Urinary bladder (tissue), 4 donors: ENCODE measurements at places on chromosomes 1 and 21. TPM values are rescaled to one million over a fixed set of nuclear protein-coding genes. Genes with fewer than 3 reads are reported as not detected.

Gene ANGPTL1
- polyA plus RNA-seq: 89.2 TPM

Gene TSTD1
- 36.7 TPM for polyA plus RNA-seq

Gene LCE1B
- polyA plus RNA-seq: not detected

Gene LCE1A
- polyA plus RNA-seq: not detected

Gene AADACL4
- polyA plus RNA-seq: not detected

Gene SPATA1
- polyA plus RNA-seq: 0.24 TPM

DNA sequence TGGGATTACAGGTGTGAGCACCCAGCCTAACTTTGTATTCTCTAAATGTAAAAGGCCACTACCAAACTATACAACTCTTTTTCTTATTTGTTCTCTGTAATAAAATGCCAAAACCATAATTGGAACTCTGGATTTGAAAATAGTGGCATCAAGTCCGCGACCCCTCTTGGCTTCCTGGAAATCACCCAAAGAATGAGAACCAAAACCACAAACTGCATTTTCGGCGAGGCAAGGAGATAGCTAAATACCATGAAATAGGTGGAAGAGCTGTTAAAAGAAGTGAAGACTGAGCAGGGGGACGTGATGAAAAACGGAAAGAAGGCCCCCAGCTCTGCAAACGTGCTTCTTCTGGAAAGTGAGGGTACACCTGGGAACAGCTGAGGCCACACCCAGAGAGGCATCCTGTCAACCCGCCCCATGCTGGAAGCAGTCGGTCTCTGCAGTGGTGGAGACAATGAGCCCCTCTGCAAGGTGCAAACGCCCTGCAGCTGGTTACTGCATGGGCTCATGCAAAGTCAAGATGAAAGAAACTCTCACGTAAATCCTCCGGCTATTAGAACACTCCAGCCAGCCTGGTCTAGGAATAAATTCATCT lies 22.5 kb downstream of the VPS26C start:
- DNase-seq: no peak

DNA sequence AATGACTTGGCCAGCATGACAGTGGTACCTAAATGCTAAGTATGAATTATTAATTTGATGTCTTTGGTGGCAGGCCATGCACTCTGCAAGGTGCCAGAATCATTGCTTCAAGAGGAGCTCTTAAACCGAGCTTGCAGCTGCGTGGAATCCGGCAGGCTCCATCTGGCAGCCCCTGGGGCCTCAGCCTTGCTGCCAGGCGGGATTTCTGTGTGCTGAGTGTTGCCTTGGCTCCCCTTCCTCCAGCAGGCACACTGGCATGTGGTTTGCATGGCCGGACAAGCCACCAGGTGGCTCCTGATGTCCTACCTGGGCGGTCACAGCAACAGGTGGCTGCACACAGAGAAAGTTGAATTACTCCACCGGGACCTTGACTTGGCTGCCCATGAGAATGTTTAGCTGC lies 155.4 kb downstream of the URB2 start:
- no peak for DNase-seq

DNA sequence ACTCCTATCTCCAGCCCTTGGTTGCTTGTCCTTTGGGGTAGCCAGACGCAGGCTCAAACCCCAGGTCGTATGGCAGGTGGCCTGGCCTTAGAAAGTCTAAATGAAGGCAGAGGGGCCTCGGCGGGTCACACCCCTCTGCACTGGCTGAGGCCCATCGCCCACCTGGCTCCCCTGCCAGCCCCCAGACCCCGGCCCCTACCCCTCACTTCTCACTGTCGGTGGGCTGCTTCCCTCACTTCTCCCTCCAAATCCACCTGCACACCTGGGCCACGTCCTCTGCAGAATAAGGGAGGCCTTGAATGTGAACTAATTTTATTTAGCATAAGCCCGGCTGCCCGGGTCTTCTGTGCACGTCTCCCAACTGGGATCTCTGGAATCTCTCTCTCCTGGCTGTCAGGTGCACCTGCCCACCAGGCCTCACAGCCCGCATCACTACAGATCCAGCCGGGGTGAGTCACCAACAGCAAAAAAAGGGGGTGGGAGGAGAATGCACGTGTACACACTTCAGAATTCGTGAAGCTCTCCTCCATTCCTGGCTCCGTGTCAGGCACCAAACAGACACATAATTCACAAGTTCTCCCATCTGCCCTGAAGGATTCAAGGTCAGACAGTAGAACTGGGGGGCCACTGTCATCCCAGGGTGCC lies 107.5 kb upstream of the SIM2 start:
- no peak for DNase-seq

- DNase-seq: no peak
These were observed 45.4 kb downstream of the AGPAT3 start for GRCh38 chr21:43910460-43910859.

GRCh38 chr1:89201106-89201794 lies 2.5 kb upstream of the GBP4 start:
- no peak for DNase-seq

DNA sequence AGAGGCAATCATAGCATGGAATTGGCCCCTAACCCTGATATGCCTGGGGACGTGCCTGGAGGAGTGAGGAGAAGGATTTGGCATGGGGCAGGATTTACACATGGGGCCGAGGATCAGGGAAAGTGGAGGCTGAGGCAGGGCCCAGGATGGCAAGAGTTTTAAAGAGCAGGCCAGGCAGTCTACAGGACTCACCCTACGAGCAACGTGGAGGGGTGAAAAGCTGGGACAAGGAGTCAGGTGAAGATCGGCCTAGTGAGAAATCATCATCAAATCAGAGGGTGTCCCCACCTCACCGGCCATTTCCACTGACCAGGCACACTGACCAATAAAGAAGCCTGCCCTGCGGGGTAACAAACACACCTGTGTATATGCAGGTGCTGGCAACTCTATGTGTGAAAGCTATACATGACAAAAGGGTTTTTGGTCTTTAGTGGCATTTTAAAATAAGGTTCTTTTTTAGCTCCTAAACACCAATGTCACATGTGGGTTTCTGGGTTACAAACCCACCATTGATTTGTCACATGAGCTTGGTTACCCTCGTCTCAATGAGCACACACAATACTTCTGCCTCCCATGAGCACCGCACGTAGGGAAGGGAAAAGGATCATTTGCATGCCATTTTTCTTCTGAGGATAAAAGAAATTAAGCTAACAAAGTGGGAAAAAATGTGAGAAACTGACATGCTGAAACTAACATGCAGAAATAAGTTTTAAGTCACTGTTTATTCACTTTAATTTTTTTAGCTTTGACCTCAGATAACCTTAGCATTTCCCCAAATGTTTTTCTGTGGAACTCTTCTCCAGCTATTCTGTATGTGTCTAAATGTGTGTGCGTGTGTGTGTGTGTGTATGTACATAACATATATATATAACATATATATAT lies 168.1 kb upstream of the EDN2 start:
- DNase-seq: no peak

GRCh38 chr1:56877973-56878372 lies 23.4 kb downstream of the C8A start:
- no peak for DNase-seq

GRCh38 chr1:200432586-200432985 lies 22.8 kb upstream of the ZNF281 start:
- DNase-seq: no peak

DNA sequence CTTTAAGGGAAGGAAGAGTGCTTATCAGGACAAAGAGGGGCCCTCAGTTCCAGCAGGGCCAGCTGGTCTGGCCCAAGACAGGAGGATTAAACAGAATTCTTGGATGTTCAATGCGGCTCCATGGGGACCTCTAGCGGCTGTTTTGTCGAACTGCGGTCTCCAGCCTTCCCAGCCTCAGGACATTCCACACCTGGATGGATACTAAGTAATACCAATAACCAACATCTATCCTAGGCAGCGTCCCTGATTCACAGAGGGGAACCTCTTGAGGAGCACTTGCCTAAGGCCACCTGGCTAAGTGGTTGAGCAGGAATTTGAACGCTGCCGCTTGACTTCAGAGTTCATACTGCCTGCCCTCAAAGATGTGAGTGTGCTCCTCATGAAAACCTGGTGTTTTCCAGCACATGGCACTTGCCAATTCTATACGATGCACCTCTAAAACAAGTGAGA lies 15.5 kb upstream of the CD247 start:
- peak; percentile 41 for DNase-seq

DNA sequence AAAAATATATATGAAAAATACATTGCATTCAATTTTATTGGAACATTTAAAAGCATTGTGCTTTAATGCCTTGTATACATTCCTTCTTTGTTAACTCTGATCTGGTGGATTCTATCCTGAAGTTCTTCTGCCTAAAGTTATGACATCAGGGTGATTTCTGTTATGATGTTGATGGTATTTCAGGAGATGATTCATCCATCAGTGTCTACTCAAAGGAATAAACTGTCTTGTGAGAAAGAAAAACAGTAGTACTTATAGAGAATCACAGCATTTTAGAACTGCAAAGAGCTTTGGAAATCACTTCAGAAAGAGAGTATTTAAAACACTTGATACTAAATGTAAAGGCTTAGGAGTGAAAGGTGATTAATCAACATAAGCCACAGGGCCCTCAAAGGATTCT lies 155.7 kb downstream of the PTPRC start:
- DNase-seq: no peak

- DNase-seq: no peak
These were observed 28.8 kb downstream of the AHDC1 start for GRCh38 chr1:27574871-27575831.

GRCh38 chr1:213125643-213126042 lies 74.6 kb downstream of the RPS6KC1 start:
- DNase-seq: no peak

DNA sequence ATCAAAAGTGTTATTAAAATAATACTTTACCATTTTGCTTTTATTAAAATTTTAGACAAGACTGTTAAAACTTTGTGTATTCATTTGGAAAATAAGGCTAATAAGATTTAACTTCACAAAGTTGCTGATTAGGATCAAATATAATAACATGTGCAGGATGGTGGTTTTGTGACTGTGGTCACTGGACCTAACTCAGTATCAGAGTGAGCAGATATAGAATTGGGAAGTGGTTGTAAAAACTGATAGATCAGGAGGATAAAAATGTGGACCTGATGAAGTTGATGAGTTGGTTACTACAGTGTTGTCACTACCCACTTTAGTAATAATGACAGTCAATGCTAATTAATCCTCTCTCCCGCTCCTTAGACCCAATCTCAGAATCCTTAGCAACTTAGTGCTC lies 186.4 kb downstream of the AKT3 start:
- no peak for DNase-seq

DNA sequence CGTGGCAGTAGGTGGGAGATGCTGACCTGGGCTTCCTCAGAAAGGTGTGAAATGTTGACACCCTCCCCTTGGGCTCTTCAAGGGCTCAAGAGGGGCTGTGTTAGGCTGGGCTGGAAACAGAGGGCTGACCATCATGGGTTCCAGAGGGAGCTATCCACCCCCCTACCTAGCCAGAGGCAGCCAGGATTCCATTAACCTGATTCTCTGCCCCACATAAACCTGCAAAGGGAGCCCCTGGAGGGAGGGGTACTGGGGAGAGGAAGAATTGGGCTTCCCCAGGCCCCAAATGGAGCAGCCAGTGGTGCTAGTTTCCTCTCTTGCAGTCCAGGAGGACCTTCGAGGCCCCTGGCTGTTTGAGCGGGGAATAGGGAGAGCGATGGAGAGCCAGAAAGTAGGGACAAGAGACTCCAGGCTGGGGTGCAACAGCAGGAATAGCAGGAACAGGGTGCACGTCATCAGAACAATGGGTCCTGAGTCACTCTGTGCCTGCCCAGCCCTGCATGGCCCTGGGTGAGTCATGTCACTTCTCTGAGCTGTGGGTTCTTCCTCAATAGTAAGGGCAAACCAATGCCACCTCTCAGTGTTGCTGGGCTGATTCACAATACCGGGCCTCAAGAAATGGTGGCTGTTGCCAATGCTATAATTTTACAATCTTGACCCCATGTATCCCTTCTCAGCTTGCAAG lies 121.2 kb downstream of the EPHB2 start:
- no peak for DNase-seq

DNA sequence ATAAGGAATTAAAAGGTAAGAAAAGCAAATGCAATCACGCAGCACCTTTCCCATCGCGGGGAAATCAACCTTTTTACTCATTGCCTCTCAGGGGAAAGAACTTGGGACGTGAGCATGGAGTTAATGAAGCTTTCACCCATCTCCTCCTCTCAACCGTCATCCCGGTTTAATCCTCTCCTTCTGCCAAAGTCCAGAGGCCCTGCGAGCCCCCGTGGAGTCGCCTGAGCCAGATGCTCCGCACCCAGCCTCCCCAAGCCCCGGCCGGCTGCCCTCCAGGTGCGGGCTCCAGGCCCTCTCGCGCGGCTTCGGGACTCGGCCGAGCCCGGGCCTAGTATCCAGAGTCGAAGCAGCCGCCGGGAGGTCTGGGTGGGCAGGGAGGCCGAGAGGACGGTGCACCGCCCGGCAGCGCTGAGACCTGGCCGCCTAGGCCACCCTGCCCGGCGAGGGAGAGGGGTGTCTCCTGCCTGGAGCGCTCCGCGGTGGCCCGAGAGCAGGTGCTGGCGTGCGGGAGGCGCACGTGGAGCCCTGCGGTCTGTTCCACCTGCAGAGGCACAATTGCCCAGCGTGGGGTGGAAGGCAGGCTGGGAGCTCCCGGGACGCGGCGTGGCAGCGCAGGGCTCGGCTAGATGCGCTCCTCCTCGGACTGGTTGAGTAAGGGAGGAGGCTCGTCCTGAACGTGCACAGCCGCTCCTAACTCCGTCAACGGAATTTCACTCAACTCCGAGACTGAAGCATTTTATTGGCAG lies 218.5 kb downstream of the SDCCAG8 start:
- no peak for DNase-seq
